Right atrium auricular region (tissue), 2 donors: ENCODE measurements at places on chromosomes 6 and 20.

DNA sequence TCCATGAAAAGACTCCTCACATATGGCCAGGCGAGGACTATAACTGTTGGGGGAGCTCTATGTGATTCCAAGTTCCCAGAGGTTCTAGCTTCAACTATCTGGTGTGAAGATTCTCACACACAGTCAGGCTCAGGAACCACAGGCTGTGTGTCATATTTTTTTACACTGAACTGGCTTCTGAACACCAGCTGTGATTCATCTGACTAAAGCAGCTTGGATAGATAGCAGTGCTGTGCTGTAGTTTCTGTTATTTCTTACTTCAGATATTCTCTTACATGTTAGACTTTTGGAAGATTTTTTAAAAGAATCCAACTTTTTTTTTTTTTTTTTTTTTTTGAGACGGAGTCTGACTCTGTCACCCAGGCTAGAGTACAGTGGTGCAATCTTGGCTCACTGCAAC, 140.7 kb upstream of the MCHR2 start:
- no peak for DNase-seq

DNA sequence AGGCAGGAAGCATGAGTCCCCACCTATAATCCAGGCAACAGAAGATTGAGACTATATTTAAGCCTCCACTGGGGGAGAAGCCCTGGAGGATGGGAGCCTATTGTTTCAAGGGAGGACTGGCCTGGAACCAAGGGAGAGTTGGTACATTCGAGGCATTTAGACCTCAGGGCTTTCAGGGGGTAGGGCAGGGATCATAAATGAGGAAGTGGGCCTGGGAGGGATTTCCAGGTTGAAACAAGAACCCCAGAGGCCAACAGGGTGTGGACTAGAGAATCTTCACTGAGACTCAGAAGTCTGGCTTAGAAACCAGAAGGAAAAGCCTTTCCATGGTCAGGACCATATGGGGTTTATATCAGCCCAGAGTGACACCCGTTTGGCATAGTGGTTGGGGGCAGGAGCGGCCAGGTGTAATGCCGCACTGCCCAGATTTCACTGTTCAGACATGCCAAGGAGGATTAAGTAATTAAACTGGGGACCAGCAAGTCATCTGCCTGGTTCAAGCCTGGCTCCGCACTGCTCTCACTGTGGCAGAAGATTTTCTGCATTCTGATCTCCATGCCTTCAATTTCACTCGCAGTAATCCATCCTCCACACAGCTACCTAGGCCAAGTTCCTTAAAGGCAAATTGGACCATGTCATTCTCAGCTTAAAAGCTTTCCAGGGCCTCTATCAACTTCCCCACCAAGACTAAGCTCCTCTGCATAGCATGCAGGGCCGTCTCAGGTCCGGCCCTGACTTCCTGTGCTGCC, 17.8 kb downstream of the LRFN2 start:
- DNase-seq, result no peak

- DNase-seq, result no peak
Observed at GRCh38 chr6:49565855-49566254, 15.4 kb downstream of the C6orf141 start.

GRCh38 chr6:157806856-157807215, 16.2 kb upstream of the SNX9 start:
- no peak for DNase-seq

GRCh38 chr6:162200041-162200440, 527.5 kb downstream of the PRKN start:
- no peak for DNase-seq

- no peak for DNase-seq
Observed at GRCh38 chr6:20600831-20601230, 66.6 kb downstream of the CDKAL1 start.

GRCh38 chr6:45982280-45983036, 33.2 kb downstream of the CLIC5 start:
- DNase-seq, result no peak

- no peak for DNase-seq
Observed at GRCh38 chr6:11331111-11331510, 98.6 kb upstream of the NEDD9 start.

DNA sequence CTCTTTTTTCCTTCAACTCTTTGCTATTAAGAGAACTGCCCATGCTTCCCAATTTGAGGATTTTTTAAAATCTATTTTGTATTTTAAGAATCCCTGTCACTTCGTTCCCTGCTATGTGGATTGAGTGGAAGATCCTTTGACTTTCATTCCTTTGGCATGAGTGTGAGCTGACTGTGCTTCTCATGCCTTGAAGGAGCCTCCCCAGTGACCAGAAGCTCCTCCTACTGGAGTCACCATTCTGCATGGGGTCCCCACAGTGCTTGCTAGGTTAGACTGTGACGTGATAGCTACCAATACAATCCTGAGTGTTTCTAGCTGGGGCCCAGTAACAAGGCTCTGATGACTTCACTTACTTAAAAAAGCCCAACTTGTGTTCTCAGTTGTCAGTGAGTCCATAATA, 104.4 kb upstream of the LAMP5 start:
- DNase-seq, result no peak

GRCh38 chr20:17226410-17227218, at the start of gene PCSK2:
TSS of gene PCSK2 (plus strand) at chr20:17227040. CDS start at chr20:17227306, 266 bp downstream.
- DNase-seq, result no peak

DNA sequence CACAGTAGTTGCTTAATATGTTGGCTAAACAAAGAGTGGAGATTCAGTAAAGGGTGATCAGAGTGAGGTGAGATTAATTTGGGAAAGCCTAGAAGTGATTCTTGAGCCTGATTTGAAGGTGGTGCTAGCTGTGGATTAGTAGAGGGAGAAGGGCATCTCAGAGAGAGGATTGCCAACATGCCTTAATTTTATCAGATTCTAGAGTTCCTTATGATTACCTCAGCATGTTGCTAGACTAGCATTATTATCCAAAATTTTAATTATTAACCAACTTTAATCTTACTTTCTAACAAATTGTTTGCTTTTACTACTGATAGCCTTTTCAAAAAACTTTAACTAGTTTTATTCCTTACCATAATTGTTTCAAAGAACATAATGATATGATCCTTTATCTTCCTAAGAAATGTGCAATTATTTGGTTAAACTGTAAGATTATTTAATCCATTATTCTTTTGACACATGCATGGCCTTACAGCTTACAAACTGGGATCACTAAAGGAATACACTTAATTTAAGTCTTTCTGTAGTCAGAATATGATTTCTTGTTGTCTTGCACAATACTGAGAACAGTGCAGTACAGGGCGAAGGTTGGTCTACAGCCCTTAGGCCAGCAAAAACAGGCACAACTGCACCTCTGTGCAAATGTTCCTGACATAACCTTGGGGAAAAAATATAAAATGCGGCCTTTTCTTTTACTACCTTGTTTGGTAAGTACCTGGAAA, 88.9 kb downstream of the SLC16A10 start:
- no peak for DNase-seq

DNA sequence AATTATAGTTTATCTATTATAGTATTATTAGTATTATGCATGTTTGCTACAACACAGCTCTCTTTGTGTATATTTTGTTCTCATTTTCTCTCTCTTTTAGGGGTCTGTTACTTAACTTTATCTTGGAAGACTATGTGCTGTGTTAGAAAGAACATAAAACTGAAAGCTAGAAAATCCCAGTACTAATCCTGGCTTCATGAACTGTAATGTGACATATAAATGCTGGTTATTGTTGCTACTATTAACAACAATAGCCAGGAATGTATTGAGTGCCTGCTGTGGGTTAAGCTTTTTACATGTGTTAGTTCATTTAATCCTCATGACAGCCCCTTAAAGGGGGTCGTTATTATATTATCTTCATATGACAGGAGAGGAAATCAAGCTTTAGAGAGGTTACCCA, 170.0 kb upstream of the DTNBP1 start:
- DNase-seq, result no peak

GRCh38 chr6:104653781-104654180, 205.9 kb downstream of the HACE1 start:
- DNase-seq, result no peak

GRCh38 chr6:37685261-37685660, 12.4 kb downstream of the MDGA1 start:
- no peak for DNase-seq

DNA sequence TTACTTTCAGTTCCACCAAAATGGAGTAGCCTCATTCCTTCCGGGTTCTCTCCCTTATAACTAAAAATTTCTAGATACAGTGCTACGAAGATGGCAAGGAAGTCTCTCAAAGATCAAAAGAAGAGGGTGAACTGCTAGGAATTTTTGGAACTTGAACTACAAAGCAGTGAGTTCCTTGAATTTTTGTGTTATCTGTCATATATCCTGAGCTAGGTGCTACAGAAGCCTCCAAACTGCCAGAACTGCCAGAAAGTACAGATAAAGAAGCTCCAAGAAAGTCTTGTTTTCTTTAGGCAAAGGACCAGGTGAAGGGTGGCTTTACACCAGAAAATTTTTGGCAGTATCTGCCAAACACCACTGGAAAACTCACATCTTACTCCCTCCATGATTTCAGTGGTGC, 218.8 kb upstream of the FLRT3 start:
- DNase-seq, result no peak

DNA sequence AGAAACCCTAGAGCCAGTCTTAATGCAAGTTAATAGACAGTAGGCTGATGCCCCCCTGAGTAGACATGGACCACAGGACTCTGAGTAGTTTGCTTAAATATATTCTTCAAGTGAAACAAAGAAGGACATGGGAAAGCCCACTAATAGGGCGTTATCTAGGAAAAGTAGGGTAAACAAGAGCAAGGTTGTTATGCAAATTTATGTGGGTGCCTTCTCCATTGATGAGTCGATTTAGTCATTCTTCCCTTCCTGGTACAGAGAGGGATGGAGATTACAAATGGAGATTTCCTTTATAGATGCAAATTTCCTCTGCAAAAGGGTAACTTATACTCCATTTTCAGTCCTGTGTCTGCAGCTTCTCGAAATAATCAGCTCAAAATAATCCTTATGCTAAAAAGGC, 262.0 kb downstream of the CD83 start:
- no peak for DNase-seq

- DNase-seq, result no peak
Observed at GRCh38 chr6:28772480-28773381, 151.1 kb downstream of the TRIM27 start.

GRCh38 chr6:151400473-151400872, 9.1 kb upstream of the ZBTB2 start:
- no peak for DNase-seq

- no peak for DNase-seq
Observed at GRCh38 chr6:55636406-55637102, 57.6 kb upstream of the HMGCLL1 start.

GRCh38 chr6:142940487-142940886, 4.5 kb downstream of the HIVEP2 start:
- no peak for DNase-seq

- no peak for DNase-seq
Observed at GRCh38 chr20:57457243-57458095, 66.3 kb downstream of the RBM38 start.

DNA sequence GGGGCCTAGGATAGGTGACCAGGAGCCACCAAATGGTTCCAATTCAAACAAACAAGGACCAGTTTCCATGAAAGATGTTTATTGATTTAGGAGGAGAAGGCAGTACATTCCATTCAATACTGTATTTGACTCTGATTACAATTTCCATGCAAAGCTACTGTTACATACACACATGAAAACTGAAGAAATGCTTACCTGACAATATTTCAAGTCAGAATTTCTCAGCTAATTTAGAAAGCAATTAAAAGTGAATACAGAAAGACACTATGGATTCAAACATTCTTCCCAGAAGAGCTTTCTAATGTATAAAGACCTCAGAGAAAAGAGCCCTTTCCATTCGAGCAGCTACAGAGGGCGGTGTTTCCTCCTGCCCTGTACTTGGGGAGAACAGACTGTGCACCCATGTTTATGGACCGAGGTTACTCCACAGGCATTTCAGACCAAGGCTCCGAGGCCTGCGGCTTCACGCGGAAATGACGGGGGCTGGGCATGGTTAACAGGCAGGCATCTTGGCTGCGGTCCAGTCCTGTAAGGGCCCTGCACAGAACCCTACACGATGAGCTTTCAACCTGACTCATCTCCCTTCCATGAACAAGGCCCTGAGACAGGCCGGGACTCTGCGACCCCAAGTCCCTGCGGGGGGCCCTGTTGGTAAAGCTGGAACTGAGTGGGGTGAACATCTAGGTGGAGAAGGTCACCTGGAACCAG, 25.7 kb upstream of the TCFL5 start:
- DNase-seq, result peak; percentile 61

GRCh38 chr20:46870041-46870440, 24.6 kb upstream of the EYA2 start:
- no peak for DNase-seq

- no peak for DNase-seq
Observed at GRCh38 chr6:113076116-113076515, 729.0 kb downstream of the RFPL4B start.

GRCh38 chr6:7156643-7157278, 49.0 kb downstream of the RREB1 start:
- DNase-seq, result no peak

DNA sequence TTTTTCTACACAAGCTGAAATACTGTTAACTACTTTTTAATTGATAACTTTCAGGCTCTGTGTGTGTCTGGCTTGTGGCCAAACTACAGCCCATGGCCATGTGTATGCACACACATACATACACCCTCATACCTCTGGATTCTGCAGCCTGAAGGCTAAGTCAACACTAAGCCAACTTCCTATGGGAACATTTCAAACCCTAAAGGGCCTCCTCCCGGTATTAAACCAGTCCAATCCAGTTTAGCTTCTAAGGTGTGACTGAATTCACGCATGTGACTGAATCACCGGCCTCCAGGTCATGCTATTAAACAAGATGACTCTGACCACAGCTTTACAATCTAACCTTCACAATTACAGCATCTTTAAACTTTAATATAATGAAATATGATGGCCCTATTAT, 20.7 kb upstream of the DST start:
- no peak for DNase-seq

GRCh38 chr6:10970731-10971130, 73.4 kb downstream of the ELOVL2 start:
- no peak for DNase-seq

DNA sequence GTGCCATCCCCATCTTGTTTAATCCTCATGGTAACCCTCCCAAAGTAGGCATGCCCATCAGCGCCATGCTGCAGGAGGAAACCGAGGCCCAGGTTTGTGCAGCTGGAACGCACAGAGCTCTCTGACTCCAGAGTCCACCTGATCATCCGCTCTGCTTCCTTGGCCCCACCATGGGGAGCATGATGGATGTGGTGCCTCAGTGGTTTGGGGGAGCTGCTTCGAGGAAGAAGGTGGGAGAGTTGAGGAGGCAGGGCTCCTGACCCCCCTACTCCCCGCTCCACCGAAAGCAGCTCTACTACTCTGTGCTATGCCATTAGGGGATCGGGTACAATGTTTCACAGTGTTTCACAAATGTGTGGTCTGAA, 52.2 kb downstream of the TGM2 start:
- no peak for DNase-seq

DNA sequence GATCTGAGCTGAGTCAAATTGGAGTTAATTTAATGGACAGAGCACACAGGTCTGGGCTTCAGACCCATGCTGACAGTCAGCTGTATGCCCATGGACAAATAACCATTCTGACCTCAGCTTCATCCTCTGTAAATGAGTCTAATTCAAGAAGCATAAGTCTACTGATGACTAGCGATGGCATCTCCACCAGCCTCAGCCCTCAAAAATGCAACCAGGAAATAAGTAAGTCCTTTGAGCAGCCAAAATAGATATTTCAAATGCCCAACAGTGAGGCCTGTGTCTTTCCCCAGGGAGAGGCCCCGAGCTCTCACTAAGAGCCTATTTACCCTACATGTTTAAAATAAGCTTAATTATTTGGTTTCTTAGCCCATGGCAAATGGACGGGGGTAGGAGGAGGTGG, 114.2 kb upstream of the MTHFD1L start:
- no peak for DNase-seq

- no peak for DNase-seq
Observed at GRCh38 chr20:60011512-60012507, 53.6 kb downstream of the CDH26 start.
